ENCODE measurements at places on chromosomes 5 and 9. TPM values are rescaled to one million over a fixed set of nuclear protein-coding genes. Genes with fewer than 3 reads are reported as not detected.

DNA sequence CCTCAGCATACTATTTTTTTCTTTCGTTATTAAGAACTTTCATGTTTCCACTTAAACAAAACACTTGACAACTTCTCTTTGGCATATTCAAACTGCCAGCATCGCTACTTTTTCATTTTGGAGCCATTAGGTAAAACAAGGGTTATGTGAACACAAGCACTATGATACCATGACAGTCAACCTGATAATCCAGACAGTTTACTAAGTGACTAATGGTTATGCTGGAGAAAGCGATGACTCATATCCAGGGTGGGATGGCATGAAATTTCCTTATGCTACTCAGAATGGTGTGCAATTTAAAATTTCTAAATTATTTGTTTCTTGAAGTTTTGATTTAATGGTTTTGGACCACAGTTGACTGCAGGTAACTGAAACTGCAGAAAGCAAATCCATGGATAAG lies 29.9 kb upstream of the PRSS3 start:
- DNase-seq: peak; percentile 78

IFNA10 gene
- total RNA-seq: not detected

DNA sequence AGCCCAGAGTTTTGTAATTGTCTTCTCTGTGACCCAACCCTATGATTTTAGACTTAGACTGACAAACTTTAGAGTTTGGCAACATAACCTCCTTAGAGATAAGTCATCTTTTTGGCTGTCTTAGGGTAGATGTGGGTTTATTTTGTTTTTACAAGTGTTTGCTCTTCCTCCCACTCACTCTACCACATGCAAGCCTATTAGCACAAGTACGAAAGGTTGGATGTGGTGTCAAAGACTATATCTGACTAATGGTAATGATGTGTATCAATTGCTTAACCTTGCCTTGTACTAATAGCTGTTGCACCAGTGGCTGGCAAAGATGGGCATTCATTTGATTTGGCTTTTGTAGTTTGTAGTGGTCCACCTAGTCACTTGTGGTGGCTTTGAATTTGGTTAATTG lies 46.5 kb downstream of the SLC25A46 start:
- no peak for DNase-seq

GRCh38 chr5:142845402-142845921 lies 75.3 kb downstream of the ARHGAP26 start:
- DNase-seq: no peak

DNA sequence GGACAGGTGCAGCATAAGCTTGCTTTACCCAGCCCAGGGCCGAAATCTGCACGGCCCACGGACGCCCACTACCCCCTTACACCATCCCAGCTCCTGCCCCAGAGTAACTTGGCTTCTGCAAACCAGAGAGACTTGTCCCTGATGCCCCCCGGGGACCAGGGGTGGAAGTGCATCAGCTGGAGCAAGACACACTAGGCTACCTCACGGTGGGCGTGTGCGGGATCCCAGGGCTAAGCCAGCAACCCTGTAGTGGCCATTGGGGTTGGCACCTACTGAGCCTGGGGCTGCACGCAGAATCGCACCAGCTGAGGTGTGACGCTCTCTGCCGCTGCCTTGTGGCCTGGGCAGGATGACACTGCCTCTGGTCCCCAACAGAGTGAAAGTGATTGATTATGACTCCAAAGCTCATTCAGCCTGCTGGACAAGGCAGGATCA lies 6.1 kb upstream of the ZNF79 start:
- peak; percentile 15 for DNase-seq

- DNase-seq: no peak
These were observed 1.5 kb downstream of the DIRAS2 start for GRCh38 chr9:90641086-90641485.

GRCh38 chr5:180373454-180373853 lies 20.3 kb upstream of the GFPT2 start:
- no peak for DNase-seq

- no peak for DNase-seq
These were observed 122.5 kb downstream of the COL23A1 start for GRCh38 chr5:178467568-178468195.

GRCh38 chr9:13810510-13810909 lies 503.4 kb downstream of the NFIB start:
- no peak for DNase-seq

SPATA9 gene
- not detected for total RNA-seq

DNA sequence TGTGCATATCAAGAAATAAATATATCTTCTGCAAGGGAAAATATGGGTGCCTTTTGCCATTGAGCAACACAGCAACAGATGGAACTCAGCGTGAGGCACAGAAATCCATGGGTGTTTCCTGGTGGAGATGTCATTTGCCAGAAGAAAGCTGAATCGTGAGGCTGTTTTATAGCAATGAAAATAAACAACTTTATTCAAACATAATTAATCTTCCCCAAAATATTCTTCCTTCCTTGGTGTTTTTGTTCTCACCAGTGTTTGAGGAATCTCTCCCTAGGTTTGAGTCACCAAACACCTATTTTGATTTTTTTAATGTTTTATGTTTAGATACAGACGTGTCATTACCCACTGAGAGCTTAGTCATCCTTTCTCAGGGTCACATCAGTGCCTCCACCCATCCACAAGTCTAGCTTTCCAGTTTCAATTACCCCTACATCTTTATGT lies 65.8 kb upstream of the PAPPA start:
- no peak for DNase-seq

MCC gene
- 20.1 TPM for total RNA-seq

UGT3A1 gene
- total RNA-seq: not detected

RGMB gene
- total RNA-seq: 18.3 TPM

NCS1 gene
- 68.7 TPM for total RNA-seq

TNFSF8 gene
- total RNA-seq: not detected

- DNase-seq: no peak
These were observed 7.9 kb downstream of the DTWD2 start for GRCh38 chr5:118980438-118980837.

TPPP gene
- total RNA-seq: 3.9 TPM

RAB3C gene
- not detected for total RNA-seq

DMRT3 gene
- not detected for total RNA-seq

- no peak for DNase-seq
These were observed 415.6 kb downstream of the GADD45G start for GRCh38 chr9:90020276-90020871.

GARIN3 gene
- not detected for total RNA-seq

GRCh38 chr9:93061791-93062763 lies 3.6 kb downstream of the SUSD3 start:
- no peak for DNase-seq
